ENCODE measurements at places on chromosomes 1 and 21.

DNA sequence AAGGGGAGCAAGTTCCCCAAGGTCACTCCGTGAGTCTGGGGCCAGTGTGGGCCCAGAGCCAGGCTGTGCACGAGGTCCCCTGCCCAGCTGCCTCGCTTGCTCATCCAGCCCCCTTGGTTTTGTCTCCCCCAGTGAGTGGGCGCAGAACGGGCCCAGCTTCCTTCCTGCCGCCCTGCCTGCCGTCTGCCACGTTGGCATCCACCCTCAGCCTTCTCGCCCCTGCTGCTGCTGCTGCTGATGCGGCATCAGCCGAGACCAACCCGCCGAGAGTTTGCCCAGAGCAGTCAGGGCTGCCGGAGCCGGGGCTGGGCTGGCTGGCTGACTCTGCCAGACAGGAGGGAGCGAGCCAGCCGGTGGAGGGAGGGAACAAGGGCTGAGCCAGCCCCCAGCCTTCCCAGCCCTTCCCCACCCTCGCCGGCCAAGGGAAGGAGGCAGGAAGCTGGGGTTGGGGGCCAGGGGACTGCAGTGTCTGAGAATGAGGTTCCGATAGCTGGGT is 31.4 kb upstream of the WASF2 start:
- no peak for DNase-seq

DNA sequence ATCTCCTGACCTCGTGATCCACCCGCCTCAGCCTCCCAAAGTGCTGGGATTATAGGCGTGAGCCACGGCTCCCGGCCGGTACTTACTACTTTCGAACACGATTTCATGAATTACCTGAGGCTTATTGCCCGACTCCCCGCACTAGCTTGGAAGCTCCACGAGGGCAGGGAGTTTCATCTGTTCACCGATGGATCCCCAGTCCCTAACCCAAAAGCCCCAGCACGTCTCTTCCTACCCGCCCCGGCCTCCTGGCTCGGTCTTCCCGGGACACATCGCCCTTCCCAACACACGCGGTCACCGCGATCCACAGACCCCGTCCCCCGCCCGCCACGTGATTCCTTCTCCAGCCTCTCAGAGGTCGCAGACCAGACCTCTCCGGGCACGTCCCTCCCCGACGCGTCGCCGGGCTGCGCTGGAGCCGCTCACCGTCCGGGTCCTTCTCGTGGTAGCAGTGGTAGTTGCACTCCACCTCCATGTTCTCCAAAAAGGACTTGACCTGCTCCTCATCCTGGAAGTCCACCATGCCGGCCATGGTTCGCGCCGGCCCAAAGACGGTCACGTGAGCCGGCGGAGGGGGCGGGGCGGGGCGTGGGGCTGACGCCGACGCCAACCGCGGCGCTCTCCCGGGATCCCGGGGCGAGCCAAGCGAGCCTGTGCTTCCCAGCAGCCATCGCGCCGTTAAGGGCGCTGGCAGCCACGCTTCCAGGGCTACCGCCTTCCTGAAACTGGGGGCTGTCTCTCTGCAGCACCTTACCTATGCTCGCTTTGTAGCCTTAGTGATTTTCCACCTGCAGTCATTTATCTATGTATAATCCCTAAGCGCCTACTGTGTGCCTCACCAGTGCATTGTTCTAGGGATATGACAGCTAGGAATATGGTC is at the start of gene COA7:
TSS of gene COA7 (minus strand) at position 553 of the 880 bp plus-strand sequence. CDS start at position 532, 21 bp downstream.
- DNase-seq, result peak; percentile 68

- DNase-seq, result peak; percentile 83
Observed at GRCh38 chr1:43522776-43523480, 7.8 kb upstream of the PTPRF start.

- DNase-seq, result no peak
Observed at GRCh38 chr1:3651026-3651929, 1.0 kb upstream of the TP73 start.

DNA sequence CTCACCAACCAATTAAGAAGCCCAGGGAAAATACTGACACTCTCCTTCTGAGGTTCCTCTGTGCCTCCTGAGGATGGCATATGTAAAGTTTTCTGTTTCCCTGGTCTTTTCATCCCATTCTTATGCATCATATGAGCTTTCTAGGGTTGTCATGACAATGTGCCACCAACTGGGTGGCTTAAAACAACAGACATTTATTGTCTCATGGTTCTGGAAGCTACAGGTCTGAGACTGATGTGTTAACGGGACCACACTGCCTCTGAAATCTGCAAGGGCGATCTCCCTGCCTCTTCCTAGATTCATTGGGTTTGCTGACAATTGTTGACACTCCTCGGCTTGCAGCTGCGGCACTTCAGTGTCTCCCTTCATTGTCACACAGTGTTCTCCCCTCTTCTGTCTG is 308.4 kb downstream of the RGS7 start:
- no peak for DNase-seq

GRCh38 chr21:44996983-44997936 is 57.4 kb downstream of the SLX9 start:
- no peak for DNase-seq

DNA sequence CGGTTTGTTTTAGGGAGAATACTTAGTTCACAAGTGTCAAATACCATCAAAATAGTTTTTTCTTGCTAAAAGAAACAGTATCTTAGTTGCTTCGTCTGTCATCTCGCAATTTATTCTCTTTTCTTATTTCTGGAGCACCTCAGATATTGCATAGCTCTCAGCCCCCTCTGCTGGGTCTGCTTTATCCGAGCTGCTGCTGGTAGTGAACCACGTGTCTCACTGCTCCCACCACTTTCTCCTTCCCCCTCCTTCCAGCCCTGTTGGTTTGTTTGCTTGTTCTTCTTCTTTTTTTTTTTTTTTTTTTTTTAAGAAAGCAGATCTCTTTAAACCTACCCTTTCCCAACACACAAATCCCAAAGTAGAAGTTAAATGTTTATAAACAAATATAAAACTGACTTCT is 170.8 kb downstream of the EDEM3 start:
- peak; percentile 75 for DNase-seq

DNA sequence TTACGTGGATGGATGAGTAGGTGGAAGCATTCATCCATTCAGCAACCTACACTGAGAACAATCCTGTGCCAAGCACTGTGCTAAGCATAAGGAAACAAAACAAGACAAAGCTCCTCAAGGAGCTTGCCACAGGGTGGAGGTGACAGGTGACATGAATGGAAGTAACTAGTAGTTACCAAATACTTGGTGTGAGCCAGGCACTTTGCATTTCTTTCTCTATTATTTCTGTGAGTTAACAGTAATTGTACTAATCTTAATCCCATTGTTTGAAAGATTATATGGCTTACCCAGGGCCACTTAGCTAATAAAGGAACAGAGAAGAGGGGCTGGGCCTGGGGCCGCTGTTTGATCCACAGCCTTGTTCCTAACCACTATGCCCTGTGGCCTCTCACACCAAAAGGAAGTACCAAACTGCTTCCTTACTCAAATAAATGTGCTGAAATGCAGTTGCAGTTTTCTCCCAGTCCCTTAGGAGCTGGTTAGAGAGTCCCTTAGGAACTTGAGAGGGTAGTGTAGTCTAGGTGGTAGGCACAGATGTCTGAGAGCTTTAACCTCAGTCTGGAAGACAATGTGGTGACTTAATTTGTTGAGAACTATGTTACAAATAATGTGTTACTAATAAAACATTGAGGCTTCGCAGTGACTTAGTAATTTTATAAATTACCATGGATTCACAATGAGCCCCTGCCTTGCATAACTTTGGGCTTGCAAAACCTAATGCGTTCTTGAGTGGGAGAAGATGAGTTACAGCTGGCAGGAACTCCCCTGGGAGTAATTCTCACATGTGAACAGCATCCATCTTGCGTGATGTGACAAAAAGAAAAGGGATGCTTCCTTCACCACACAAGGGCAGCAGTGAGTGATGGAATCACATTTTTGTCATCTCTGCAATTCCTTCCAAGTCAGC is 69.8 kb downstream of the MPZL1 start:
- no peak for DNase-seq

DNA sequence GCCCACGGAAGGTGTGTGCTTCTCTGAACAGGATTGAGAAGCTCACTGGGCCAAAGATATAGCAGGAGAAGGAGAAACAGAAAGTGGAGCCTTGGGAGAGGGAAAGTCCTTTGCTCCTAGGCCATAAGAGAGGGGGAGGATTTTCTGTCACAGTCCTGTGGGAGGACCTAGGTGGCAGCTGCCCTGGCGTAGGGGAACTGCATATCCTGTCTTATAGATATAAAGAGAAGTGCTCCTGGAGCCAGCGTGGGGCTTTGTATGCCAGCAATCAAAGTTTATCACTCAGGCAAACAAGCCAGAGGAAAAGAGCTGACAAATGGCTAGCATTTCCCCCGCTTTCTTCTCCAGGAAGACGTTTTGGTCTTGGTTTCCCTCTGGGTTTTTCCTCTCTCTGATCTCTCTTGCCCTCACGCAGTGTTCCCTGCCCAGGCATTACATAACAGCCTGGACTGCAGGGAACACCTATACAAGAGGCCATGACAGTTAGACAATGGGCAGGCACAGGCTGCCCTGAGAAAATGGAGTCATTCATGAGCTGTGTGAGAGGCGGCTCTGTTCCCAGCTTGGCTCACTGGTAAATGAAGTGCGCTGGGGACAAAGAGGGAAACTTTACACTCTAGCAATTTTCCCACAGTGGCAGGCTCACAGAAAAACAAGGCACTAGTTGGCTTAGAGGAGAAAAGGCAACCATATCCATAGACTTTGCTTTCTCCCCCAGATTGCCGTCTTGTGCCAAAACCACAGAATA is 52.5 kb upstream of the ZNF648 start:
- DNase-seq, result no peak

DNA sequence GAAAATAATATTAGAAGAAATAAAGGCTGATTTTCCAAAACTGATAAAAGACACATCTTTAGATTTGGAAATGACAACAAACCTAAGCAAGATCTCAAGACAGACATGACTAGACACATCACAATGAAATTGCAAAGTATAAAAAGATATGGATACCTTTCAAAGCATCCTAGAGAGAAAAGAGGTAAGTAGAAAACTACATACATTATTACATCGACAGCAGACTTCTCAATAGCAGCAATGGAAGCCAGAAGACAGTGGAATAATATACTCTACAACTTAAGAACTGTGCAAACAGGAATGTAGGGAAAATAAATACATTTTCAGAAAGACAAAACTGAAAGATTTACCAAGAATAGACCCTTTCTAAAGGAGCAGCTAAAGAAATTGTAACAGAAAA is 50.2 kb downstream of the DENND1B start:
- DNase-seq, result peak; percentile 54

GRCh38 chr1:226344441-226345259 is 35.7 kb upstream of the LIN9 start:
- no peak for DNase-seq

DNA sequence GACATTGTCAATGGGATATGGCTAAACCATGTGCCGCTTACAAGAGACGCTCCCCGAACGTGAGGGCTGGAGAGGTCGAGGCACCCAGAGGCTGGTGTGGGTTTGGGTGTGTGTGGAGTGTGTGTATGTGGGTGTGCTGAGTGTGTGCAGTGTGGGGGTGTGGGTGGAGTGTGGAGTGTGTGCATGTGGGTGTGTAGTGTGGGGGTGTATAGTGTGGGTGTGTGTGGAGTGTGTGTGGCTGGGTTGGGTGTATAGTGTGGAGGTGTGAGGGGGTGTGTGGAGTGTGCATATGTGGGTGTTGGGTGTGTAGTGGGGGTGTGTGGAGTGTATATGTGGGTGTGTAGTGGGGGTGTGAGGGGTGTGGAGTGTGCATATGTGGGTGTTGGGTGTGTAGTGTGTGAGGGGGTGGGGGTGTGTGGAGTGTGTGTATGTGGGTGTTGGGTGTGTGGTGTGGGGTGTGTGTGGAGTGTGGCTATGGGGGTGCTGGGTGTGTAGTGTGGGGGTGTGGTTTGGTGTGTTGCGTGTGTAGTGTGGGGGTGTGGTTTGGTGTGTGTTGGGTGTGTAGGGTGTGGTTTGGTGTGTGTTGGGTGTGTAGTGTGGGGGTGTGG is 42.2 kb downstream of the SLC19A1 start:
- peak; percentile 55 for DNase-seq

- no peak for DNase-seq
Observed at GRCh38 chr1:227227761-227228160, 90.5 kb downstream of the CDC42BPA start.

GRCh38 chr1:229388897-229389580 is 44.9 kb downstream of the ACTA1 start:
- DNase-seq, result no peak

- no peak for DNase-seq
Observed at GRCh38 chr1:194503209-194503608, 1316.8 kb upstream of the B3GALT2 start.

DNA sequence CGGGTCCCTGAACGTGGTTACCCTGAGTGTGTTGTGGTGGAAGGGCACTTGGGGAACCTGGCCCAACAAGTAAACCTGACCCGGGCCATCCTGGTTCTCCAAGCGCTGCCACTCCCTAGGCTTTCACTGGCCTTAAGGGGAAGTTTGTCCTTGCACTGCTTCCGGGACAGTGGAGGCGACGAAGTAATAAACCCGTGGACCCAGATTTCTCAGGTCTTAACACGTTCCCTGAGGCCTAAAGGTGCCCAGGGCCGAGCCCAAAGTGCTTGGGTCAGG is 261 bp upstream of the CCDC24 start:
- no peak for DNase-seq

GRCh38 chr1:164712131-164713036 is 153.4 kb downstream of the PBX1 start:
- DNase-seq, result peak; percentile 96

DNA sequence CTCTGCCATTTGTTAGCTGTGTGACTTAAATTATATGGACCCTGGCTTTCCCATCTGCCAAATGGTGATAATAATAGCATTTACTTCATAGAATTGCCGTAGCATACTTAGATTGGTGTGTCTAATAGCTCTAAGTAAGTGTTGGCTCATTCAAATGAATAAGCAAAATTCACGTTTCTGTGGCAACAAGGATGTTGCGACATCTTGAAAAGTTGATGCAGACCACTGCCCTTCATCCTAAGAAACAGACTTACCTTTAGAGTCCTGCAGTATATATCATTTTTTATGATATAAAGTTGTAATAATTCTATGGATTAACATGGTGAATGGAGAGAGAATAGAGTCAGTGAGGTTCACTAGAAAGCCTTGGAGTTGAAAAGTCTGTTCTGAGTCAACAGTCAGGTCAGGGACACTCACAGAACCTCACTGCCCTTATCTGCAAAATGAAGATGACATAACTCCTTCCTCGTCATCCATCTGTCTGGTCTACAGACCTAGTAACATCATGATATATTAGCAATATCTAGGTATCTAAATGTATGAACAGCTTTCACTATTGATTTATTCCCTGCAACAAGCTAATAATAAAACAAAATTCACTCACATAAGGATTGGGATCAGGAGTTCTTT is 167.3 kb upstream of the C8B start:
- no peak for DNase-seq

GRCh38 chr1:119910618-119911017 is 14.3 kb upstream of the ADAM30 start:
- peak; percentile 89 for DNase-seq

DNA sequence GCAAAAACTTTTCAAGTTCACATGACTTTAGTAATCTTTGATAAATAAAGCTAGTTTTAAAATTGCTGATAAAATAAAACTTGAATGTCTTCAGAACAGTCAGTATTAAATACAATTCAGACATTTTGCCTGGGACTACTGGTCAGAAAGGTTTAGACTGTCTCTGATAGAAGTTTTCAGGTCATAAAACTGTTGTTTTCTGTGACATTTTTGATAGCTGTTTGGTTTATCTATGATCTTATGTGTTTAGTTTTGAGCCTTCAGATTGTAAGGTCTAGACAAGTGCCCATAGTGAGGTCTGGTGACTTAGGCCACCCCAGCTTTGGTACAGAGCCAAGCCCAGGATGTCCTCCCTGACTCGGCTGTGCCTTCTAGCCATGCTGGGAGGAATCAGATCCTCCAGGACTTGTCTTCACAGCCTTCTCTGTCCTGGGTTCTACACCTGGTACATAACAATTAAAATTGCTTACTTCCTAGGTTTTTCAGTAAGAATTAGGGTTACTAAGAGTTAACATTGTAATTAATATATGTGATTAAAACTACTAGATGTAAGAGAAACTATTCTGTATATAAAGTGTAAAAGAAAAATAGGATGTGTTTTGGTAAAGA is 15.1 kb upstream of the DNAH14 start:
- DNase-seq, result no peak

Measured in common myeloid progenitor, CD34-positive (primary cell).